ENCODE measurements at places on chromosomes 13 and 19. TPM values are rescaled to one million over a fixed set of nuclear protein-coding genes. Genes with fewer than 3 reads are reported as not detected.

DNA sequence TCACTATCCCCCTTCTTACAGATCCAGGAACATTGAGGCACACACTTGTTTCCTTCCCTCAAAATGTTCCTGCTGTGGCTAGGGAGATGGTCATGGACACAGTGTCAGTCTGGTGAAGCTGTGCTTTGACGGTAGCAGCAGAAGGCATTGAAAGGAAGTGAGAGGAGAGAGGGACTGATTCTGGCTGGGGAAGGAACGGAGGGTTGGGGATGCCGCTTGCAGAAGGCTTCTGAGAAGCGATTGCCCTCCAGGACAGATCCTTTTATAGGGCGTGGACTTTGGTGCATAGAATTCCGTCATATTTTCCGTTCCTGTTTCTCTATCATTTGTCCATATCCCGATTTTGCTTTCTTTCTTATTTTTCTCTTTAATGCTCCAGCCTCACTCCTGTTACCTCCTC is 14.1 kb upstream of the MYH14 start:
- no peak for DNase-seq

DNA sequence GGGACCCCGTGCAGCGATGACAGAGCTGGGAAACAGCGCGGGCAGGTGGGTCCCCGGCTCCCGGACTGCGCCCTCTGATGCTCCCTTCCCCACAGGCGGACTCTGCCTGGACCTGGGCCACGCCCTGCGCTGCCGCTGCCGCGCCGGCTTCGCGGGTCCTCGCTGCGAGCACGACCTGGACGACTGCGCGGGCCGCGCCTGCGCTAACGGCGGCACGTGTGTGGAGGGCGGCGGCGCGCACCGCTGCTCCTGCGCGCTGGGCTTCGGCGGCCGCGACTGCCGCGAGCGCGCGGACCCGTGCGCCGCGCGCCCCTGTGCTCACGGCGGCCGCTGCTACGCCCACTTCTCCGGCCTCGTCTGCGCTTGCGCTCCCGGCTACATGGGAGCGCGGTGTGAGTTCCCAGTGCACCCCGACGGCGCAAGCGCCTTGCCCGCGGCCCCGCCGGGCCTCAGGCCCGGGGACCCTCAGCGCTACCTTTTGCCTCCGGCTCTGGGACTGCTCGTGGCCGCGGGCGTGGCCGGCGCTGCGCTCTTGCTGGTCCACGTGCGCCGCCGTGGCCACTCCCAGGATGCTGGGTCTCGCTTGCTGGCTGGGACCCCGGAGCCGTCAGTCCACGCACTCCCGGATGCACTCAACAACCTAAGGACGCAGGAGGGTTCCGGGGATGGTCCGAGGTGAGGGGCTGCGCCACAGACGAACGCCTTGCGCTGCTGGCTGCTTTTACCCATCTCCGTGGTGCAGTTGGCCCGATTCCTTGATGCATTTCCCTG is 7.8 kb upstream of the SELENOV start:
- peak; percentile 44 for DNase-seq

The SLC8A2 gene
- 0.15 TPM for total RNA-seq

GRCh38 chr19:7434391-7434790 is 54.4 kb downstream of the PEX11G start:
- DNase-seq = no peak

DNA sequence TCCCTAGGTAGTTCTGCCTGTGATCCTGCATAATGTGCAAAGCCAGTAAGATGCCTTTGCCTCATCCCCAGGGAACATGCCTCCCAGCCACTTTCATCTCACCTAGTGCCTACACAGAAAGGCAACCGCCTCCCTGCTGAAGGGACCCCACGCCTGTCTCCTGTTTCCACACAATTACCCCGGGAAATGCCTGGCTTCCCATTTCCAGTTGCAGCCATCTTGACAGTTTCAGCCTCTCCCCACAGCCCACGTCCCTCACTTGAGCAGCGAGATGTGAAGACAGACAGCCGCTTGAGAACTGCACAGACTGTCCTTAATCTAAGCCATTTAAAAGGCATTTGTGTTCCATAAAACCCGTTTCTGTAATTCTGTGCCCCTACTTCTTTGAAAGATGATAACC is 4.7 kb upstream of the UQCRFS1 start:
- no peak for DNase-seq

The PRSS57 gene
- total RNA-seq = not detected

DNA sequence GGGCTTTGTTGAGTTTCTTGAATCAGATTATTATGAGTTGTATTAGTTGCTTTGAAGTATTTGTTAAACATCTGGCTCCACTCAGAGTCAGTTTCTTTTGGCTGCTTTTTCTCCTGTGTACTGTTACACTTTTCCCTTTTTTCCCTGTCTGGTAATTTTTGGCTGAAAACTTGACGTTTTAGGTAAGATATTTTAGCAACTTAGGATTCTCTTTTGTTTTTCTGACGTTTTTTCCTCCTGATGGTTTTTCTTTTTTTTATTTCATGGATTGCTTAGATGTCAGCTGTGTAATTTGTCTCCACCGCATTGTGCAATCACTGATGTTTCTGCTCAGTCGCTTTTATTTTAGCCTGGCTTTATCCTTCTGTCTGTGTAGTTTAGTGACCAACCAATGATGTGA is 20.7 kb downstream of the RFC3 start:
- DNase-seq = no peak

- DNase-seq = peak; percentile 53
Measured at GRCh38 chr19:18507021-18507726, 14.7 kb downstream of the ELL start.

GRCh38 chr13:100106005-100106404 is 17.1 kb downstream of the PCCA start:
- no peak for DNase-seq

GRCh38 chr19:42268142-42268703 is 829 bp upstream of the CIC start:
- DNase-seq = peak; percentile 99

DNA sequence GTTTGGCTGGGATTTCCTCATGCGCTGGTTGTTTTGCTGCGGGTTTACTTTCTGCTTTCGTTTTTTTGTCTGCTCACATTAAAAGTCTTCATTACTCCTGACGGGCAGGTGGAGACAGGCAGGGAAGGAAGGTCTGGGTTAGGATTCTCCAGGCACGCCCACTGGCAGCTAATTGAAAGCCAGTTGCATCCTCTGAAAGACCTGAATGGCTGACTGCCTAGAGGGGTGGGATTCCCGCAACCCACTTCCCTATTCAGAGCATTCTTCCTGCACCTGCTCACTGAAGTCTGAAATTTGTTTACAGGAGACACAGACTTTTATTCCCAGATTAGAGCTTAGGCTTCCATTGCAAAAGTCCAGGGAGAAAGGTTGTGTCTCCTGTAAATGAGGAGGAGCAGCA is 172.0 kb downstream of the UQCRFS1 start:
- no peak for DNase-seq

- DNase-seq = no peak
Measured at GRCh38 chr19:40253611-40254092, 27.2 kb upstream of the CCNP start.

GRCh38 chr19:18809149-18809868 is 18.2 kb upstream of the COMP start:
- DNase-seq = peak; percentile 70

The CXCL17 gene
- total RNA-seq = not detected

DNA sequence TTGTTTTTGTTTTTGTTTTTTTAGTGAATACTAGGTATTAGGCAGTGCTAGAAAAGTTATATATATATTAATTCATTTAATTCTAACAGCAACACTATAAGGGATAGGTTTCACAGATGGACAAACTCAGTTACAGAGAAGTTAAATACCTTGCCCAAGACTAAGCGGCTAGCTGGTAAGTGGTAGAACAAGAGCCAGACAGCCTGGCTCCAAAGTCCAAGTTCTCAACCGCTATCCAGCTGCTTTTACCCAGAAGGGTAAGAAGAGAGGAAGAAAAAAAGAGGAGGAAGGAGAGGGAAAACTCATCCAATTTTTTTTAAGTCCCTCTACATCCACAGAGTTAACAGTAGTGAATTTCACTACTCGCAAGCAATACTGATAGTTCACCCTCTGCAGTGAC is 217.0 kb downstream of the SPRY2 start:
- no peak for DNase-seq

The SLC10A2 gene
- total RNA-seq = not detected

DNA sequence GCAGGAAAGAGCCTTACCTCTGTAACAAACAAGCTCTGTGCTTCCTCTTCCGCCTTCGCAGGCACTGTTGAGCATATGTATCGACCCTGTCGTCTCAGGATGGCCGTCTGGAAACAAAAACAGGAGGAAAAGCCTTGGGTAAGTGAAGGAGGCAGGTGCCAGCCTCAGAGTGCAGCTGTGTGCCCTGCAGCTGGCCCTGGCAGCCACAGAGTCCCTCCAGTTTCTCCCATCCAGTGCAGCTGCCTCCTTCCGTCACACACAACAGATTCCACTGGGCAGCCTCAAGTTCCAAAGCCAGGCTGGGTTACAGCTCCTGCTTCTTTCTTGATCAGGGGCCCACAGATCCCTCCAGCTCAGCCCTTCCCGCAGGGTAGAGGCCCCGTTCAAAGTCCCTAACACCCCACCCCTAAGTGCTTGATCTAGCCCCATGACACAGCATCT is 47.7 kb downstream of the DOCK9 start:
- DNase-seq = no peak

GRCh38 chr19:30696514-30696913 is 324.3 kb downstream of the ZNF536 start:
- DNase-seq = no peak

DNA sequence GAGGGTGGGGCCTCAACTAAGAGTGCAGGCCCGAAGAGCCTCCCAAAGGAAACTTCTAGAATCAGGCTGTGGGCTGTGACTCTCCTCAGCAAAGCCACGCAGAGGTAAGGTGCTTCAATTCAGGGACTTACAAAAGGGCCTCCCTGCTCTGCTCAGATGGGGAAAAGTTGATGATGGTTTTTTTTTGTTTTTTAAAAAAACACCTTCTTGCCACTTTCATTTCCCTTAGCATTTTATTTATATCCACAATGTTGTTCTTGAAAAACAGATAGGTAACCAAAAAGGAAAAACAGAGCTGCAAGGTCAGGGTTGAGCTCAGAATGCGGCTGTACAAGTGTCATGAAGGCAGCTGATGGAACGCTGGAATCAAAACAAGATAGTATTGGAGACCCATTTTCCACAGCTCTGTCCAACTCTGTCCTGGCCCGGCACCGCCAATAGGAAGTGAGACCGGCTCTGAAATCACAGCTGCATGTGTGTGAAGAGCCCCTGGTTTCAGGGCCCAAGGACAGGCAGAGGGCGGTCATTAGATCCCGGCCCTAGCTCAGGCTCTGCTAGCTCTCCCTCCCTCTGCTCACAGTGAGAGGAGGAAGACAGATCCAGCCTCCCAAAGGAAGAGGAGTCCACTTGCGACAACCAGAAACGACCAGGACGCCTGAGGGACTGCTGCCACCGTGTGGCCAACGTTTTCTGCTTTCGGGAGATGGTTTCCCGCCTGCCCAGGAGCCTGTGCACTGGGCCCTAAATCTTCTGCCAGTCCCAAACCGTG is 58.3 kb downstream of the KLF2 start:
- DNase-seq = peak; percentile 90

GRCh38 chr19:35669974-35670373 is 3.7 kb downstream of the UPK1A start:
- DNase-seq = no peak

Measured in left cardiac atrium (tissue), 4 donors.